ENCODE measurements at places on chromosomes 1 and 21.

GRCh38 chr1:66497910-66498309, 36.0 kb upstream of the SGIP1 start:
- DNase-seq = no peak

GRCh38 chr1:165647970-165648369, 16.9 kb downstream of the MGST3 start:
- no peak for DNase-seq

- no peak for DNase-seq
Measured at GRCh38 chr1:100530880-100531487, 7.0 kb upstream of the GPR88 start.

- no peak for DNase-seq
Measured at GRCh38 chr1:164647211-164647610, 88.2 kb downstream of the PBX1 start.

- DNase-seq = no peak
Measured at GRCh38 chr21:45401054-45401518, 3.9 kb upstream of the COL18A1 start.

DNA sequence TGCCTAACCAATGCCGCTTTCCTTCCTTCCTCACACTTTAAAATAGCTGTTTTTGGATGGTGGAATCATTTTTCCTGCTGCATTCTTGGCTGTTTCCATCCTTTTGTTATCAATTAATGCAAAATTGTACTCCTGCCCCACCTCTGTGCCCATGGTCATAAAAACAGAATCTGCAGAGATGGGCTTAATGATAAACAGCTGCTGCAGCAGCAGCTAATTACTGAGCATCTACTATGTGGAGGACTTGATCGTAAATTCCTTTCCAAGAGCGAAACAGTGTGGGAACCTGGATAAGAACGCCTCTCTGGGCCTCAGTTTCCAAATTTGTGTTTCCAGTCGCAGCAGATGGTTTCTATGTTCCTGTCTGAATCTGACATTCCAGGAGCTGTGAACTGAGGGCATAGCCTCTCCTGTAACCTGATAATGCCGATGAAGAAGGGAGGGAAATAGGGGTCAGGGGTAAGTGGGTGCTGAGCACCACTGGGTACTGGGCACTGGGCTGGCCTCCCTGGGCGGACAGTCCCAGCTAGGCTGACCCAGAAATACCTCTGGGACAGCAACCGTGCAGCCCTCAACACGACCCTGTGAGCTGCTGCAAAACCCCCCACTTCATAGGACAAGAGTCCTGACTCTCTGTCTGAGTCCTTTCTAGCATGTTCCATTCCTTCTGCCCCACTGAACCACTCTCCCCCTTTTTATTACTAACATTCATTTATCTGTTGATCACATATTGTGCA, 121.7 kb downstream of the DMRTB1 start:
- DNase-seq = no peak

DNA sequence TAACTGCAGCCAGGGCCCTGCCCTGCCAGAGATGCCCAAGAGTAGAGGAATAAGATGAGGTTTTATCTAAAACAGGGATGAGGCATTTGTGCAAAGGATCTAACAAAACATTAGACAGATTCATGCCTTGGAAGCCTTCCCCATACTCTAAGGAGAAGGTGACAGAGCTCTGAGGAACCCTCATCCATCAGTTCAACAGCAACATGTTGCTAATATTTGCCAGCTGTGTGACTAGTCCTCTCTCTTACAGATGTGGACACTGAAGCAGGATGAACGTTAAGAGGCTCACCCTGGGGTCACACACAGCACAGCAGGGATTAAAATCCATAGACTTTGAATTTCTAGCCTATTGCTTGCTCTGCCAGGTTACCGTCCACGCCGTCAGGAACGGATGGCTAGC, 99.0 kb downstream of the ZBTB18 start:
- DNase-seq = no peak

DNA sequence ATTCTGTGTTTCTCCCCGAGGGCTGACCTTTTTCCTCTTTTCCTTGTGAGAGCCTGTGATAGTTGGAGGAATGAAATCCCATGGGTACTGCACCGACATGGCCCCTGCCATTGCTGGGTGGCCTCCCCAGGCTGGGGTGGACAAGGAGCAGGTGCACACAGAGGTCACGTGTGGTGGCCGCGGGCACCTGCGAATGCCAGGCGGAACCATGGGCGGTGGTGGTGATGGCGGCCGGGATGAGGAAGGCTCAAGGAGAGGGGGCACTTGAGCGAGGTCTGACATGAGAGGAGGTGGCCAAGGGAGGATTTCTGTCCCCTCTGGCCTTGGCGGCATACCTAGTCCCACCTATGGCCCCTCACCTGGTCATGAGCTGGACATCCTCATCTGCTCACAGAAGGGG, 69.6 kb downstream of the AJAP1 start:
- DNase-seq = no peak

Data from ovary (tissue), 10 donors.